Ecto neural progenitor cell (in vitro differentiated cells): ENCODE measurements at places on chromosomes 13 and 19.

- no peak for DNase-seq
These were observed 48.3 kb downstream of the SLC7A1 start for GRCh38 chr13:29547153-29547552.

- no peak for DNase-seq
These were observed 15.7 kb downstream of the RANBP3 start for GRCh38 chr19:5961969-5962945.

DNA sequence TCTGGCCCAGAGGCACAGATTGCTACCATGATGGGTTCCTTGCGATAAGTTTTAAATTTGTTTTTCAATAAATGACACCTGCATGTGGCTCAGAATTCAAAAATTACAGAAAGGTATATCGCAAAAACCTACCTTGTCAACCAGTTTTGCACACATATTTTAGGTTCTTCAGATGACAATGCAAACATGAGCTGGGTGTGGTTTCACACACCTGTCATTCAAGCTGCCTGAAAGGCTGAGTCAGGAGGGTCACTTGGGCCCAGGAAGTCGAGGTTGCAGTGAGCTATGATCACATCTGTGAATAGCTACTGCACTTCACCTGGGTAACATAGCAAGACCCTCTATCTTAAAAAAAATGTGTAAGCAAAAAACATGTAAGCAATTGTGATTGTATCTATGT, 56.1 kb downstream of the DNM2 start:
- no peak for DNase-seq

GRCh38 chr13:76314495-76314894, 571.7 kb downstream of the KCTD12 start:
- DNase-seq: no peak

DNA sequence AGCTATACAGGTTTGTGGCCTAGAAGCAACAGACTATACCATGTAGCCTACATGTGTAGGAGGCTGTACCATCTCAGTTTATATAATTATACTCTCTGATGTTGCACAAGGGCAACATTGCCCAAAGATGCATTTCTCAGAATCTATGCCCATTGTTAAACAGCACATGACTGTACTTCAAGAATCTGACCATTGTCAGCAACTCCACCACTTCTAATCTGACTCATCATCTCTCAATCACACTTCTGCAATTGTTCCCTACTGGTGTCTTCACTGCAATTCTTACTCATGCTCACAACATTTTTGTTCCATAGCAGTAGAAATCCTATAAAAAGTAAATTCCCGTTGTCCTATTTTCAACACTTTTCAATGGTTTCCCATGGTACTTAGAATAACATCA, 63.9 kb upstream of the ATXN8OS start:
- no peak for DNase-seq

GRCh38 chr19:50205681-50206138, 2.3 kb downstream of the MYH14 start:
- DNase-seq: peak; percentile 55

DNA sequence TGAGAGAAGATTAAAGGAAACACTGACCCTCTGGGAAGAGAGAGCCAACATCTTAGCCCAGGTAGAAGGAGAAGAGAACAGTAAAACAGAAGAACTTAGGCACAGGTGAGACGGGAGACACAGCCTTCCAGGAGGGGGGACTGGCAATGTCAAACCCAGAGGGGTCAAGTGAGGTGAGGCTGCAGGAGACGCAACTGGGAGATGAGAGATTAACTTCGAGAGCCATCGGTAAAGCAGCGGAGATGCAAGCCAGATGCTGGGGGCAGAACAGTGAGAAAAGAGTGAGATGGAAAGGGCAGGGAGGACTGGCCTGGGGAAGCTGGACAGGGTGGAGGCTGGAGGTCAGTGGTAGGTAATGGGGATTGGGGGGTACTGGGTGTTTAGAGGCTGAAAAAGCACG, 5.2 kb downstream of the INSR start:
- no peak for DNase-seq

- DNase-seq: no peak
These were observed 2.9 kb upstream of the ZNF700 start for GRCh38 chr19:11921852-11922495.
